ENCODE measurements at places on chromosomes 6 and 20.

GRCh38 chr6:136181861-136182260 is 68.2 kb downstream of the MTFR2 start:
- DNase-seq, result no peak

DNA sequence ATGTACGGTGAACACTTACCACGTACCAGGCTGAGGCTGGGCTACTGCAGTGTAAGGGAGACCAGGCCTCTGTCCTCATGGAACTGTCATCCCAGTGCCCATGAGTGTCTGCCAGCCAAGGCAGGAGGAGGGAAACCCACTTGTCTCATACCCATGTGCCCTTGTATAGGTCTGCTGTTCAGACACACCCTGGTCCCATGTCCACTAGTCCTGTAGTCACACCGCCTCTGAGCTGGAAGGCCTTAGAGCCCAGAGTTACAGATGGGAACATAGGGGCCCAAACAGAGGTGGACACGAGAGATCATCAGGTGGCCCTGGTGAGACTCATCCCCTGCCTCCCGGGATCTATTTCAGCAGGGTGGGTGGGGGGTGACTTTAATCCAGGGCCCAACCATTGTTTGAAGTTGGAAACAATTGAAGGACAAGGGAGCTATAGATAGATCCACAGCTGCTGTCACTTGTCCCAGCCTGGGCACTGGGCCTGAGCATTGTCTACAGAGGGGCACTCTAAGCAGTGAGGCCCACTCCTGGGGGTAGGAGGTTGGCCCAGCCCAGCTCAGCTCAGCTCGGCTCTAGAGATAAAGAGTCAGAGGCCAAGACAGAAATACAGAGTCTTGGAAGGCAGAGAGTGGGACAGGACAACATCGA is 14.6 kb downstream of the MYH7B start:
- DNase-seq, result no peak

GRCh38 chr6:28506807-28507475 is 8.7 kb downstream of the GPX6 start:
- no peak for DNase-seq

DNA sequence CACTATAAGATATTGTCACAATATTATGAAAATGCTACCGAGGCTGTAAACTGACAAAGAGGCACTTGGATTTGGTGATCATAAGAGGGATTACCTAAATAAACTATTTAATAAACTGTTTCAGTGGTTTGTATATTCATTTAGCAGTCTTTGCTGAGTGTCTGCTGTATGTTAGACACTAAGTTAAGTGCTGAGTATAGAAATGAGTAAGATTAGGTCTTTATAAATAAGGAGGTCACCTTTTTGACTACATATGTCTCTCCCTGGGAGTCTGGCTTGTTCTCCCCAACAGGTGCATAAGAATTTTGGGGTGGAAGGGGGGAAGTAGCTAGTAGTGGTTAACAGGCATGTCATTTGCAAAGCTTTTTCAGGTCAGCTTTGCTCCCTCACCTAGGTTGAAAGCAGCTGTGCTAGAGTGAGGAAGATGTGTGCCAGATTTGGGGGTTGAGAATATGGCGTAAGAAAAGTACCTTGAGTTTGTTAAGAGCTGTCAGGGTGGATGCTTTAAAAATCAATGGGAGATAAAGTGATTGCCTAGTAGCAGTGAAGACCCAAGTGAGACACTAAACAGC is 246.3 kb downstream of the ZFAND3 start:
- DNase-seq, result no peak

DNA sequence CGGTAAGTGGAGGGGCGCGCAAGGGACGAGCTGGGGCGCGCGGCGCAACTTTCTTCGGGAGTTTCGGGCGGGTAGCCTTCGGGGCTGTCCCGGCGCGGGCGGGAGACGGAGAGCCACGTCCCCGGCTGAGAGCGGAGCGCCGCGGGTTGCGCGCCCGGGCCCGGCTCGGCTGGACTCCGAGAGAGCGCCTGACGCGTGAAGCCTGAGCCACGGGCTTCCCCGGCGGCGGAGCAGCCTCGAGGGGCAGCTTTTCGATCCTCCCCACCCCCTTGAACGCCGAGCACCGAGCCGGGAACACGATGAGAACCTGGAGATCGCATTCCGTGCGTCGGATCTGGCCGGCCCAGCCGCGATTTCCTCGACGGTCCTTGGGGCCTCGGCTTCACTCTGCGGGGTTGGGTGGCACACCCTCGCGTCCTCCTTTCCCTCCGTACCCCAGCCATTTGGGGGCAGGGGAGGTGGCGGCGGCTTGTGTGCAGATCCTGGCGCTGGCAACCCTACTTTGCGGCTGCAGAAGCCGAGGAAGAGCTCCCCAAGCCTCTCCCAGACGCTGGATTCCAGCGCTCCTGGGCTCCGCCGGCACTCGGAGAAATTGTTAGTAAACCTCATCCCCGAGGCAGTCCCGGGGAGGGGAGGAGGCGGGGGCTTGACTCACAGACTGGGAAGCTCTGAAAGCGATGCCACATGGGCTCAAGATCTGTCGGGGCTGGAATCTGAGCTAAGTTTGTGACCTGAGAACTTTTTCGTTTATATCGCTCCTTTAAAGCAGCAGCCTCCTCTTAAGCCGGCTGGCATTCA is 572 bp downstream of the DSE start:
- DNase-seq, result peak; percentile 13

DNA sequence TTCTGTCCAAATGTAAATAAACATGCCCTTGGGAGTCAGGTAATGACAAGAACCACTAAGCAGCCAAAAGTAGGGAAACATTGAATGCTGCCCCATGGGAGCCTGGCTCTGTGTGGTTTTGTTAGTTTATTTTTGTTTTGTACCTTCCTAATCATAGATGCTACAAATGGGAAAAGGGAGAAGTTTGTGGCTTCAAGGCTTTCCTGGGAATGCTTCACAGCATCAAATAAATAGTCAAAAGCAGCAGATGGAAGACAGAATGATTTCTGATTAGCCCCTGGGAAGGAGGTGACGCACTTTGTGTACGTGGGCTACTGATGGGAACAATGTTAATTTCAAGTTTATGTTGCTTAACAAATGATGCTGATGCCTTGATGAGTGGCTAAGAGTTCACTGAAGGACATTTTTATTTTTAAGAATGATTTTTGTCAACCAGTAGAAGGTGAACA is 532.7 kb downstream of the BCKDHB start:
- no peak for DNase-seq

DNA sequence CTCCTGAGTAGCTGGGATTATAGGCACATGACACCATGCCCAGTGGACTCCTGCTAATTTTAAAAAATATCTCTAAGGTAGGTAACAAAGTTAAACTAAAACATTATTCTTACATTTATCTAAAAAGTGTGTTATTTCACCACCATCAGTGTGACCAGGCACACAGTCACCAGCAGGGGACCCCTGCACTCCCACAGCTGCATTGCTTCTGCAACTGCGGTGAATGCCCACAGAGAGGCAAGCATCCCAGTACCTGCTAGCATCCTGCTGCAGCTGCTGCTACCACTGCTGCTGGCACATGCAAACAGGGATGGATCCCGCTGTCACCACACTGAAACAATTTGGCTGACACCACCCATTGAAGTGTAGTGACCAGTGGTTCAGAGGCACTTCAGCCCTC is 21.9 kb upstream of the EPB41L2 start:
- no peak for DNase-seq

- DNase-seq, result no peak
Observed at GRCh38 chr20:25054096-25054820, 3.7 kb downstream of the ACSS1 start.

- no peak for DNase-seq
Observed at GRCh38 chr6:111942561-111942960, 69.3 kb upstream of the FYN start.

DNA sequence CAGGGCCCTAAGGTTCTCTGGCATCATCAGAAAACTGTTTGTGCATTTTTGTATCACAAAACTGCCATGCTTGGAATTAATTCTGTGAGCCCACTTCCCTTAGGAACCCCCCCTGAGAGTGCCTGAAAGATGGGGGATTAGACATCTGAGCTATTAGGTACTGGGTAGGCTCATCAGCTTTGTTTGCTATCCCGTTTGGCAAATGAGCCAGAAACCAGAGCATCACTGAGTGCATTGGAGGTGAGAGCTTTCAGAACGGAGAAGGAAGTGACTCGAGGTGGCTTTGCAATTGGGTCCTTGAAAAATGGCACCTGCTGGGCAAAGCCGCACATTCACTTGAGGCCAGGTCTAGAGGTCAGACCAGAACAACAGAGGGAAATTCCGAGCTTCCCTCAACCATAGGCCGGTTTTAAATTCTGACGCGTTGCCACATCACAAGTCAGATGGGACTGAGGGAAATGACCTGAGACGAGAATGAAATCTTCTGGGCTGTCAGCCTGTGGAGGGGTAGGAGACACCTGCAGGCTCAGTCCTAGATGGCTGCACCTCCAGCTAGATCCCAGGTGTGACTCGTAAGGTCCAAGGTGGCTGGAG is 8.4 kb upstream of the GLP1R start:
- DNase-seq, result no peak

DNA sequence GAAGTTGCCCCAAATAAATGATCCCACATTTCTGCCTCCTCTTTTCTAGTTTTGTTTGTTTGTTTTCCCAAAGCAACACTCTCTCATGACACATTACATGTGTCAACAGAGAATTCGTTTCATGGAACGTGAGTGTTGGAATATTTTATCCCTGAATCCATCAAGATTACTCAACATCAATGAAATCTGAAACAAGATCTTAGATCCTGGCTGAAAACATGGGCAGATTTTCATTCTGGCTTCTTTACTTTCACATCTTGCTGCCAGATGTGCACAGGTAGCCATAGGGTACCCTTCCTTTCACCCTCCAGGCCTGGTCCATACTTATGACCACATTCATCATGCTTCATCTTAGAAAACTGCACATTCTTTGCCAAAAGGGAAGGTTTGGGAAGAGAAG is 347.0 kb downstream of the DOK5 start:
- no peak for DNase-seq

GRCh38 chr6:150684714-150685459 is 85.2 kb downstream of the PLEKHG1 start:
- no peak for DNase-seq

GRCh38 chr6:131130554-131130940 is 4.7 kb upstream of the AKAP7 start:
- no peak for DNase-seq

DNA sequence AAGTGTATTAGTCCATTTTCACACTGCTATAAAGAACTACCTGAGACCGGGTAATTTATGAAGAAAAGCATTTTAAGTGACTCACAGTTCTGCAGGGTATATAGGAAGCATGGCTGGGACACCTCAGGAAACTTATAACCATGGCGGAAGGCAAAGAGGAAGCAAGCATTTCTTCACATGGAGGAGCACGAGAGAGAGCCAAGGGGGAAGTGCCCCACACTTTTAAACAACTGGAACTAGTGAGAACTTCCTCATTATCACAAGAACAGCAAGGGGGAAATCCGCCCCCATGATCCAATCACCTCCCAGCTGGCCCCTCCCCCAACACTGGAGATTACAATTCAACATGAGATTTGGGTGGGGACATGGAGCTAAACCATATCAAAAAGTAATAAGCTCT is 28.3 kb upstream of the B3GAT2 start:
- no peak for DNase-seq

DNA sequence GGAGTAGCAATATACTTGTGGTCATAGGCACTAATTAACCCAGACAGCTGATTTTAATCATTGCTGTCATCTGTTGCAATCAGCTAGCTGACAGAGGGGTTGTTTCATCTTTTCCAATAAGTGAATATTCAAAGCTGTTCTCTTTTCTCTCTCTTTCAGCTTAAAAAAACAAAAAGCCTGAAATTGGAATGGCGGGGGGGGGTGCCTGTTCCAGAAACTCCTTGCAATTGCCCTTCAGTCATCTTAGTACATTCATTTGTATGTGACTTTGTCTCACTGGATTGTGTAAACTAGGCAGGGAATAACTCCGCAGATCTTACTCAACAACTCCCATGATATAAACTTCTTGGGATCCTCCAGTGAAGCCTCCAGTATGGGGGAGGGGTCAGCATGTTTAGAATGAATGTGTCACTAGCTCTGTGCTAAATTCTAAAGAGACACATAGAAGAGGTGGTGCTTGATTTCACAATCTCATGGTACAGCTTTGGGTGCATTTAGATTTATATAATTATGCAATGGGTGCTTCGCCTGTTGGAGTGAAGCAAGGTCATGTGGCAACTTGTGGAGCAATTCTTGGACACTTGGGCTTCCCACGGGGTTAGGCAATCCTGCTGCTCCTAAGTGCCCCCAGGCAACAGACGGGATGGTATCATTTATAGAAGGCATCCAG is 40.1 kb downstream of the SLC24A3 start:
- DNase-seq, result no peak

DNA sequence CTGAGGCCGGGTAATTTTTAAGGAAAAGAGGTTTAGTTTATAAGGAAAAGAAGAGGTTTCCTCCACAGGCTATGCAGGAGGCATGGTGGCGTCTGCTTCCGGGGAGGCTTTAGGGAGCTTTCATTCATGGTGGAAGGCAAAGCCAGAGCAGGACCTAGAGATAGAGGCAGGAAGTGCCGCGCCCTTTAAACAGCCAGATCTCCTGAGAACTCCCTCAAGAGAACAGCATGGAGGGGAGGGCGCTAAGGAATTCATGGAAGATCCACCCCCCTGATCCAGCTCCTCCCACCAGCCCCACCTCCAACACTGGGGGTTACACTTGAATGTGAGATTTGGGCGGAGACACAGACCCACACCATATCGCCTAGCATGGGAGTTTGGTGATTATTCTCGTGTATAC is 13.9 kb upstream of the DACT2 start:
- DNase-seq, result no peak

DNA sequence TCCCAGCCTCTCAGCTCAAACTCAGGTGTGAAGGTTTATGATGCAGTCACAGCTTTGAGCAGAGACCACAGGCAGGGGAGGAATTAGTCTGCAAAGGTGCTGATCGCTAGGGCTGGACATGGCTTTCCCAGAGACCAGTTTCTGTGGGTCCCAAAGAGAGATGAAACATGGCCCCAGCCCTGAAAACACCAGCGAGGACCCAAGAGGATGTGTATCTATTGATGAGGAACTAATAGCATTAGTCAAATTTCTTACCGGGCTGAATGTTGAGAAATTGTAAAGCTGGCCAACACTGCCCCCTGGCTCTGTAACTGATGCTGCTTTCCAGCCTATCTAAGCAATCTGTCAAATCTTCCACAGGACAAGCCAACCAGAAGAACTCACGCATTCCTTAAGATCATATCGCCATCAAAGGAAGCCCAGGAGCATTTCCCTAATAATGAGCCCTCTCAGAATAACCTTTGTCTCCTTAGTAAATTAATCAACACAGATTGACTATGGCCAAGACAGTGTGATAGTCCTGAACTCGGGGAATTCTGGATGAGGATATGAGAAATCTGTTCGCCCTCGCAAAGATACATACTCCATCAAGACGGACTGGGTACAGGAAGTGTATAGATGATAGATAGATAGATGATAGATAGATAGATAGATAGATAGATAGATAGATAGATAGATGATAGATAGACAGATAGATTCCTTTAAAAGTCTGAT is 7.8 kb upstream of the ACSS1 start:
- peak; percentile 83 for DNase-seq
